Activated T-helper 1 cell treated with Interleukin-2 at 50 U/mL for 16 hours (primary cell): ENCODE measurements at places on chromosomes 2 and 18.

GRCh38 chr18:37375181-37375580 is 190.4 kb downstream of the CELF4 start:
- no peak for DNase-seq

- DNase-seq: peak; percentile 47
These were observed 633 bp downstream of the MALT1 start for GRCh38 chr18:58671632-58672564.

- DNase-seq: no peak
These were observed 278.6 kb upstream of the HS6ST1 start for GRCh38 chr2:128597121-128597762.

DNA sequence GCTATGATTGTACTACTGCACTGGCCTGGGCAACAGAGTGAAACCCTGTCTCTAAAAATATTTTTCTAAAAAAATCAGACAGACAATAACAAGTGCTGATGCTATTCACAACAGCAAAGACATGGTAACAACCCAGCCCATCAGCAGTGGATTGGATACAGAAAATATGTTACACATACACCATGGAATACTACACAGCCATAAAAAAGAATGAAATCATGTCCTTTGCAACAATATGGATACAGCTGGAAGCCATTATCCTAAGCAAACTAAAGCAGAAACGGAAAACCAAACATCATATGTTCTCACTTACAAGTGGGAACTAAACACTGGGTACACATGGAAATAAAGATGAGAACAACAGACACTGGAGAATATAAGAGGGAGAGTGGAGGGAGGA is 19.9 kb downstream of the FAM161A start:
- DNase-seq: no peak

DNA sequence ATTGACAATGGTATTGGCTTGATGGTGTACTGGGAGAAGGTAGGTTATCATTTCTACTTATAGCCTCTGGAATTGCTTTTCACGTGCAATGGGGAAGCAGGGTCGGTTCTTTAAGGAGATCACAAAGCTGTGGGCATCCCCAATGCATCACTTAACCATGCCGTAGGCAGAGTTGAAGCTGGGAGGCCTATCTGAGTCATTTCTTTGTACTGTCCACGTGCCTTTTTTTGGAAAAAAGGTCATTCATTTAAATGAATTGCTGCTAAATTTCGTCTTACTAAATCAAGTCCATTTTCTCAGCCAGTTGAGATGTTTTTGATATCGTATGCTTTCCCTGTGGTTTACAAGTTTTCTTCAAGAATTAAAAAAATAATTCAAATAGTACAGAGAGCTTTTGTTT is 17.2 kb upstream of the GYPC start:
- no peak for DNase-seq

- no peak for DNase-seq
These were observed 751 bp upstream of the NMI start for GRCh38 chr2:151289972-151290866.

- no peak for DNase-seq
These were observed 1499.0 kb upstream of the TMEFF2 start for GRCh38 chr2:193693758-193694157.

DNA sequence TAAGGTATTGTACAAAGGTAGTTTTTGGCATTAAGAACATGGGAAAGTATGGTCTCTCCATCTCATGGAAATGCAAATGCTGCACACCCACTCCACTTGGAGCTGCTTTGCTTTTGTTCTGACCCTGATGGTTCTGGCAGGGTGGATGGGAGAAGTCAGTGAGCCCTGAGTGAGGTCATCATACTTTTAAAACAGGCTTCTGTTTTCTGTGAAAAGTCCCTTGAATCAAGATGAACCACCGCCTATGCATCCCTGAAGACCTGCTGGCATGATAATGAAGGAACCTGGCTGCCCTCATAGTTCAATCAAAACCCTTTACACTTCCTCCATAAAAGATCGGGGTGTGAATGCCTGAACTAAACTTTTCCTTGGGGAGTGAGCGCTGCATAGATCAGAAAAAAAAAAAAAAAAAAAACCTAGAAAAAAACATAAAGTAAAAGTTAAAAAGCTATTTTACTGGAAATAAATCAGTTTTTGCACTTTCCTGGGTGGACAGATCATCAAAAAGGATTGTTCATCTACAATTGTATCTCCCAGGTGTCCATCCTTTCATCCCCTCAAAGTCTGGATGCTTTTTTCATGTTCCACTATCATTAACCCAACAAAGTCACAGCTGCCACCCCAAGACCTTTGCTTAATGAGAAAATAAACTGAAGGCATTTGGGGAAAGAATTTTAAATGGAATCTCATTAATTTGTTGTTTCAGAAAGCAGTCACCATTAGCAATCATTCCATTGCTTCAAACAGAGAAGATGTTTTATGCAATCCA is 728.1 kb upstream of the DDX18 start:
- no peak for DNase-seq

- DNase-seq: no peak
These were observed 124.8 kb downstream of the DTNA start for GRCh38 chr18:34834897-34835296.

- DNase-seq: no peak
These were observed 1.0 kb downstream of the HDLBP start for GRCh38 chr2:241314226-241315092.

DNA sequence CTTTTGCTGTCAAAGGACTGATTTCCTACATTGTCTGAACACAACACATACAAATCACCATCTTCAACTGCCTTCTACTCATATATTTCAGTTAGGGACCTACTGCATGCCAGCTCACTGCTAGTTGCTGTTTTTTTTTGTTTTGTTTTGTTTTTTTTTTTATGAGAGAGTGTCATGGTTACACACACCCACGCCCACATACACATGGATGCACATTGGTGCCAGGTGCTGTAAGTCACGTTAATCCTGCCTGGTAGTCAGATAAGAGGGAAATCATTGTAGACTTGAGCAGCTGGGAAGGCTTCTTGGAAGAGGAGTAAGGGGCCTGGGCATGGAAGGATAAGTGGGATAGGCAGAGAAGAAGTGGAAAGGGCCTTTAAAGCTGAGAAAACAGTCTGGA is 209.9 kb downstream of the TDRD15 start:
- DNase-seq: no peak

DNA sequence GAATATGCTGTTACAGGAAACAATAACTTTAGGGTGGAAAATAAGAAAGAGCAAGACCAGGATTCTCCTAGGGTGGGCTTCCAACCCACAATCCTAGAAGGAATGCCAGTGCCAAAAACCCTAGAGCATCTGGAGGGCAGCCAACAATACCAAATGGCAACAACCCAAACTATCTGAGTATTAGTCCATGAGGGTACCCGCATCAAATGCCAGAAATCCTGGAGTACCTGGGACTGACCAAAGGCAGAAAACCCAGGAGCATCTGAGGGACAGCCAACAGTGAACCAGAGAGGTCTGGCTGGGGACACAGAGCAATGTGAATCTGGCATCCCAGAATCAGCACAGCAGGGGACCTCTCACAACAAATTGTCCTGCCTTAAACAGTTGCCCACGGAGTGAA is 126.3 kb downstream of the SCG2 start:
- DNase-seq: no peak

- no peak for DNase-seq
These were observed 159.1 kb upstream of the ZSWIM2 start for GRCh38 chr2:187008111-187008510.

DNA sequence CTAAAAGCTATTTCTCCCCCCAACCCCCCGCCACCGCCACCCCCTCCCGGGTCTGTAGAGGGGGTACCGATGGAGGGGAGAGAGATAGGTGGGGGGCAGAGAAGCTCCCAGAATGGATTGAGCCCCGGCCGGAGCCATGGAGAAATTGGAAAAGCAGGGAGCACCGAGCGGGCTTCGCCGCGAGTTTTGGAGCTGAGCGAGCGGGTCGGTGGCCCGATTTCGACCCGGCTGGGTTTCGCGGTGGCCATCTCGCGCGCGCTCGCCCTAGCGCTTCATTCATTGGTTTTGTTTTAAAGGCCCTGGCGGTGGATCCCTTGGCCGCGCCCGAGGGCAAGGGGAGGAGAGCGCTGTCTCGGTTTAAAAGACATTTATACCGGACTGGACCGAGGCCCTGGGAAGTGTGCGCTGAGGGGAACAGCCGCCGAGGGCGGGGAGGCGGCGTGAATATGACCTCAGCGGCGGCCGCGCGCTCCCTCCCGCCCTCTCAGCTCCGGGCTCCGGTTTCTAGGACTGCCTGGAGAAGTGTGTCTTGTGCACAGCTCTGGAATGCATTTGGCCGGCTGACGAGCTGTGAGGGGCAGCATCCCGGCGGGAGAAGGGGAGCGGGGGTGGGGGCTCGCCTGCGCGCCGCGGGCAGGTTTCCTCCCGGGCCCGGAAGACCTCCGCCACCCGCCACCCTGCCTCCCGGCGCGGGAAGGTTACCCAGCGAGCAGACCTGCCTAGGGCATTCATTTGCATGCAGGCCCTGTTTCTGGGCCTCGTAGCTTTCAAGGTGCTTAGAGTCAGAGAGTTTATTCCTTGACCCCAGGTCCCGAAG is 1.7 kb upstream of the SMAD7 start:
- DNase-seq: no peak

DNA sequence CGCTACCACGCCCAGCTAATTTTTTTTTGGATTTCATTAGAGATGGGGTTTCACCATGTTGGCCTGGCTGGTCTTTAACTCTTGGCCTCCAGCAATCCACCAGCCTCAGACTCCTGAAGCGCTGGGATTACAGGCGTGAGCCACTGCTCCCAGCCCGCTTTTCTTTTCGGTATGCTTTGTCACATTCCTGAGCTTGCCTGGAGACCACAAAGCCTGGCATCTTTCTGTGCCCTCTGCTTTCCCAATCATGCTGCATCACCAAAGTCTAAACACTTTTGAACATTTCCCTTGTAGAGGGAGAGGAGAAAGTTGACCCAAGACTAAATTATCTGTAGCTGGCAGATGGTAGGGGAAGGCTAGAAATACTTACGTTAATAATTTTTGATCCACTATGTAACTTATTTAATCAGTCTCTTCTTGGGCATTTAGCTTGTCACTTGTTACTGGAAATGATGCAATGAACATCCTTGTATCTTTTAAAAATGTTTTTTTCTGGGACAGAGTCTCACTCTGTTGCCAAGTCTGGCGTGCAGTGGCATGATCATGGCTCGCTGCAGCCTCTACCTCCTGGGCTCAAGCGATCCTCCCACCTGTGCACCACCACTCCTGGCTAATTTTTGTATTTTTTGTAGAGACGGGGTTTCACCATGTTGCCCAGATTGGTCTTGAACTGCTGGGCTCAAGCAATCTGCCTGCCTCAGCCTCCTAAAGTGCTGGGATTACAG is 2.7 kb upstream of the NPC1 start:
- no peak for DNase-seq

DNA sequence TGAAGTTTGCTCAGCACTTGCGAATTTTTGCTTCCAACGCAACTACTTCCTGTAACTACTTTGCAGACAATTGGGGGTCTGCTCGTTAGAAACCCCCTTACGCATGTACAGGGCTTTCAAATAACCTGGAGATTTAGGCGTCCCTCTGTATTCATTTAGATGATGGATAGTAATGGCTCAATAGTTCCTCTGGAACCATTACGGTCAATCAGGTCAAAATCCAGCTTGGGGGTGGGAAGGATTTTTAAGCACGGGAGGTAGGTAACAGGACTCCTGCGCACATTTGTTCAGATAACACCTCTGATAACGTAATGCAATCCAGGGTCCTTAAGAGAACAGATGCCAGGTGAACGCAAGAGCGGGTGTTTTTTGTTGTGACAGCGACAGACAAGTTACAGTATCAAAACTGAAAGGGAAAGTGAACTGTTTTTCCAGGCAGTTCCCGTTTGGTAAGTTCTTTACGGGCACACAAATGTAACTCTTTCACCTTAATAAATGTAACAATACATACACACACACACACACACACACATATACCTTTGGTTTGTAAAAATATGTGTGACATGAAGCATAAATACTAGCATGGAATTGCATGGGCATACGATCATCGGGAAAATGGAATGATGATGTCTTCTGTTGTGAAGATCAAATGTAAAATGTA is 3.8 kb upstream of the OSR1 start:
- DNase-seq: no peak

- DNase-seq: no peak
These were observed 160.4 kb downstream of the DOCK10 start for GRCh38 chr2:224881846-224882245.

- no peak for DNase-seq
These were observed 24.7 kb downstream of the HS6ST1 start for GRCh38 chr2:128293870-128294455.
